ENCODE measurements at places on chromosomes 6 and 20.

- no peak for DNase-seq
These were observed 75.4 kb upstream of the LAMA2 start for GRCh38 chr6:128807577-128807976.

GRCh38 chr6:13527671-13528056 is 40.3 kb upstream of the GFOD1 start:
- no peak for DNase-seq

GRCh38 chr6:75317503-75318206 is 33.1 kb upstream of the TMEM30A start:
- no peak for DNase-seq

GRCh38 chr20:17569616-17570346 is at the start of gene DSTN:
Gene DSTN (plus strand): TSS chr20:17570075. CDS start chr20:17570209, 134 bp downstream.
- DNase-seq: peak; percentile 80

- DNase-seq: peak; percentile 55
These were observed 164.7 kb upstream of the PDE7B start for GRCh38 chr6:135686784-135687301.

DNA sequence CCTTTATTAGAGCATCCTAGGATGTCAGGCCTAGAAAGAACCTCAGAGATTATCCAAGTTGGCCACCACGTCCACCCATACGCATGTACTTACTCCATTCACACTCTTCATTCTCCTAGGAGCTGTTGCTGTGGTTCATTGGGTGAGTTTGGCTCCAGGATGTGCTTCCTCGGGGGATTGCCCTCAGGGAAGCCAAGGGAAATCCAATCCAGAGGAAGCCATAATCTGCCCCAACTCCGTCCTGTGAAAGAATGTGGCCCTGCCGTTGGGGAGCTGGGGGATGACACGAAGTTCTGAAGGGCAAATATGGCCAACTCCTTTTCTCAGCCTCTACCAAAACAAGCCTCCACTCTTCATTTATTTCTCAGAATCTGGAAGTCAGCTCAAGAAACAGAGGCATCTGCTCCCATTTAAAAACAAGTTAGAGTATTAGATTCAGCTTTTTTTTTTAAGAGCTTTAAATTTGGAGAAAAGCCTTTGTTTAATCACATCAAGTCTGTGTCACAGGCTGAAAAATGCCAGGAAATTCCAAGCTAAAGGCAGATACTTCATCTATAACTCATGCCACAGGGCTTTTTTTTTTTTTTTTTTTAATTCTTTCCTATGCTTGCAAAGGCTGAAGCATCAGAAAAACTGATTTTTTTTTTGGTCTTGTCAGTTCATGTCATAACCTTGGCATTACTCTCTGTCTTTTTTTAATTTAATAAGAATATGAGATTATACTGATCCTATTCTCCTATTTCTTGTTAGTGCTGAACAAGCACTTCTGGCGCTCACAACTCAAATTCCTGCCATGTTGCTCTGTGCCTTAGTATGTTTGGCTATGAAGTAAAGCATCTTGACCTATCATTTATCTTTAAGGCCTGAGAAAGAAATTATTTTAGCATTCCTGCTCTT is 480.9 kb upstream of the MARCKS start:
- DNase-seq: no peak

DNA sequence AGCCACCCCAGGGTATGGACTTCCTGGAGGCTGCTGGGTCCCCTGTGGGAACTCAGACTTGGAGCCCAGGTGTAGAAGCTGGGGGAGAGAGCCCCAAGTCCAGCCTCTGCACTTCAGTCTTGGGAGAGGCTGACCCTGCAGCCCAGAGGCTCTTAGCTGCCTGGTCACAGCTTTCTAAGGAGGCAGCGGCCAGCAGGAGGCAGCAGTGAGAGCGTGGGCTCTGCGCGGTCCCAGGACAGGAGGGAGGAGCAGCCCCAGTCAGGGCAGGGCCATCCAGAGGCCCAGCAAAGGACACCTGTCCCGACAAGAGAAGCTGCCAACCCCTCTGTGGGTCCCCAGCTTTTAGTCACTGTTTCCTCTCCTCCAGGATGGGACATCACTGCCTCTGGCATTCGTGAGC is 9.4 kb downstream of the TREML2 start:
- peak; percentile 51 for DNase-seq

- no peak for DNase-seq
These were observed 14.8 kb downstream of the PEDS1 start for GRCh38 chr20:50138479-50139393.

DNA sequence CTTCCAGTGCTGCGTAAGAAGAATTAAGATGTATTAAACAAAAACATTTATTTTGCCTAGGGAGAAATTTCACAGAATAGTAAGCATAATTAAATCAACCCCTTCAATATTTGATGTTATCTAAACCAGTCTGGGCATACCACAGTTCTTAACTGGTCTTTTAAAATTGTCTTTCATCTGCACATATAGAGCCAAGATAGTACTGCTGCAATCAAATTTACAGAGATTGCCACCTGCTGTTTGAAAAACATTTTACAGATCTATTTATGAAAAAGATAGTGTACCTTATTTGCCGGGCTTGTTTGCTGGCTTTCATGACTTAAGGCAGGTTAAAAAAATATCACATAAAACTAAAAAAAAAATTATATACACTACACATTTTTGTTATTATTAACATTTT is 323.2 kb downstream of the ADGRB3 start:
- DNase-seq: no peak

DNA sequence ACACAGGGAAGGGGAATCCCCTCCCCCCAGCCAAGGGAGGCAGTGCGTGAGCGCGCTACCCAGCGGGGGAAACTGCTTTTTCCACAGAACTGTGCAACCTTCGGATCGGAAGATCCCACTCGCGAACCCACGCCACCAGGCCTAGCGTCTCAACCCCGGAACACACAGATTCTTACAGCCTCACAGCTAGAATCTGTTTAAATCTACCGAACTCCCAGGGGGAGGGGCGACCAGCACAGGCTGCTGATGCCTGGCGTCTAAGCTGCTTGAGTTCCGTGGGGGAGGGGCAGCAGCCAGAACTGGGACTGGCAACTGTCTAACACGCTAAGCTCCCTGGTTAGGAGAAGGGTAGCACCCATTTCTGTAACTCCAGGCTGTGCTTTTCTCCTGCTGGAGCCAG is 217.3 kb upstream of the TENT5A start:
- no peak for DNase-seq

DNA sequence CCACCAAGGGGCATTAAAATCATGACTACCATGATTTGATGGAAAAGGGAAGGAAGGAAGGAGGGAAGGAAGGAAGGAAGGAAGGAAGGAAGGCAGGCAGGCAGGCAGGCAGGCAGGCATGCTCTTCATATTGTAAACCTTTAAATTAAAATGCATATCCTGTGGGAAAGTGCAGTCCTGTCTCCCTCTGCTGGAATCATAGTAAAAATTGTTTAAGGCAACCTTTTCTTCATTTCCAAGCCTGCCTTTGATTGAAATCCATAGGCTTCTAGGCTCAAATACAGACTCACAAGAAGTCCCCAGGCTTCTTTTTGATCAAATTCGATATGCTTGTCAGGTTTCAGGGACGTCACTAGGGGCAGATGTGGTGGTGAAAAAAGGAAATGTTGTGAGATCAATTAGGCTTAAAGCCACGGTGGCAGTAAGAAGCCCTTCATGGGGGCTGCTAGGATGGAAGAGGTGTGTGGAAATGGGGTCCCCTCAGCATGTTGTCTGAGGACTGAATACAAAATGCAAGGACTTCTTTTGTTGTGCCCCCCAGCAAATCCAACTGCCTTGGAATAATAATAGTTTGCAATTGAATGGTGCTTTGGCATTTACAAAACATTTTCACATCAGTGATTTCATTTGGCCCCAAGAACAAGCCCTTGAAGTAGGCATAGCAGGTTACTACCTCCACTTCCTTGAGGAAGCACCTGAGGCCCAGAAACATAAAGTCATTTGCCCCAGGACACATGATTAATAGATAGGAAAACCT is 25.6 kb upstream of the GABRR1 start:
- no peak for DNase-seq

DNA sequence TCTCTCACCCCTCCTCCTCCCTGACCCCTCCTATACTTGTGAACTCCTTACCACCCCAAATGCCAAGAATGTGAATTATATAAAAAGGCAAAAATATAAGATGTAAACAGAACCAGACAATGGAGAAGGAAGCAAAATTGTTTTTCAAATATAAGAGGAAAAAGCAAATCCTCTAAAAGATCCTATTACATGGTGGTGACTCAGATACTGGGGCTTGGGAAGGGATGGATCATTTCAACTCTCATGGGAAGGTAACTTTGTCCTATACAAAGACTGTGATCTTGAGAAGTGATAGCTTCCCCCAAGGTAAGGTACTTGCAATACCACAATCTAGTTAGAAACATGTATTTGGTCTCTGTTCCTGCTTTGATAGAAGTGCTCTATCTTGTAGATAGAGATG is 24.6 kb upstream of the TNFRSF21 start:
- DNase-seq: no peak

DNA sequence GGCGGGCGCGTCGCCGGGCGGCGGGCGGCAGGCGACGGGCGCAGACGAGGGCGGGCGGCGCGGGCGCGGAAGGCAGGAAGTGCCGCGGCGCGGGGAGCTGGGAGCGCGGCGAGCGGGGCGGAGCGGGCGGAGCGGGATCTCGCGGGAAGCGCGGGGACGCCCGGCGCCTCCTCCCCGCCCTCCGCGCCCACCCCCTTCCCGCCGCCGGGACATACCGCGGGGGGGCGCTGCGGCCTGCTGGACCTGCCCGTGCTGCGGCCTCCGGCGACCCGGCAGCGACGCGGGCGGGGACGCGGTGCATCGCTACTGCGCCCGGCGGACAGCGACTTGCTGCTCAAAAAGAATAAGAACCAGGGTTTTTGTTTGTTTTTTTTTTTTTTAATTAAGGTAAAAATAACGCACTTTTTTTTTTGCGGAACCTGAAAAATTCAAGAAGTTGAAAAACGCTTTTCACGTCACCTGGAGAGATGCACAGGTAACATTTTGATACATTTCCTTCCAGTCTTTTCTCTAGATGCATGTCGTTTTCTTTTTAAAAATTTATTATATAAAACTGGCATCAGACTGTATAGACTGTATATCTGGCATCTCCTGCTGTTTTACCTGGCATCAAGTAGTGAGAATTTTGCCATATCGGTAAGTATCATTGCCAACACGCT is at the start of gene CENPB:
Gene CENPB (minus strand): TSS at position 76 of the 659 bp plus-strand sequence. CDS start 257 bp downstream, outside the sequence.
- peak; percentile 79 for DNase-seq

DNA sequence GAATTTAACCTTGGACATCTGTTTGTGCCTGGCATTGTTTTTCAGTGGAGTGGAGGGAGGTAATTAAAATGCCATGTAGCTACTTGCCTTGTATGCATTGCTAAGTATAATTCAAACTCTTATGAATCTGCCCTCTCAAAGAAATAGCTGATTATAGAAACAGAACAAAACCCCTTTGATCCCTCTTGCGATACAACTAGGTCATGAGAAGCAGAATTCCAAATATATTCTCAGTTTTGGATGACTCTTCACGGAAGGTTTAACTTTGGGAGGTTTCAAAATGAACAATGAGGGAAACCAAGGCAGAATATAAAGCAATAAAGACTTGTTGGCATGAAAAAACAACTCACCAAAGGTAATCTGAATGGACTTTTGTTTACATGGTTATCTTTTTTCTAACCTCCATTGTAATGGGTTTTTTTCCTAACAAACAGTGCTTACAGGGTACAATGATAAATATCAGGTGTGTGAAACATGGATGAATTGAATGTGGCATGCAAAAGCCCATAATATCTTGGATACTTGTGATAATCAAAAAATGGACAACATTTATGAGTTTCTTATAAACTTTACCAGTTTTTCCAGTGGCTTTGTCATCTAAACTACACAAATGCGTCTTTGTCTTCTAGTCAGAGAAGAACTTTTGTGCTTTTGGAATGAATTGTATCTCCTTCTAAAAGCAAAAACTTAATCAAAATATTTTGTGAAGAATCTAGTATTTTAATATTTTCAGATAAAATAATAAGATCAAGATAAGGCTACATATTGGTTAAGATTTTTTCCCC is 15.7 kb upstream of the HEY2 start:
- no peak for DNase-seq

- no peak for DNase-seq
These were observed 3.0 kb downstream of the TCEA2 start for GRCh38 chr20:64065974-64066343.

DNA sequence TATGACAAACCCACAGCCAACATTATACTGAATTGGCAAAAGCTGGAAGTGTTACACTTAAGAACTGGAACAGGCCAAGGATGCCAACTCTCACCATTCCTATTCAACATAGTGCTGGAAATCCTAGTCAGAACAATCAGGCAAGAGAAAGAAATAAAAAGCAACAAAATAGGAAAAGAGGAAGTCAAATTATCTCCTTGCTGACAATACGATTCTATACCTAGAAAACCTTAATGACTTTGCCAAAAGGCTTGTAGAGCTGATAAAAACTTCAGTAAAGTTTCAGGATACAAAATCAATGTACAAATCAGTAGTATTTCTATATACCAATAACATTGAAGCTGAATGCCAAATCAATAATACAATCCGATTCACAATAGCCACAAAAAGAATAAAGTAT is 32.4 kb downstream of the OR5V1 start:
- DNase-seq: no peak

- peak; percentile 69 for DNase-seq
These were observed 2.6 kb upstream of the SIRPB1 start for GRCh38 chr20:1622450-1622849.

DNA sequence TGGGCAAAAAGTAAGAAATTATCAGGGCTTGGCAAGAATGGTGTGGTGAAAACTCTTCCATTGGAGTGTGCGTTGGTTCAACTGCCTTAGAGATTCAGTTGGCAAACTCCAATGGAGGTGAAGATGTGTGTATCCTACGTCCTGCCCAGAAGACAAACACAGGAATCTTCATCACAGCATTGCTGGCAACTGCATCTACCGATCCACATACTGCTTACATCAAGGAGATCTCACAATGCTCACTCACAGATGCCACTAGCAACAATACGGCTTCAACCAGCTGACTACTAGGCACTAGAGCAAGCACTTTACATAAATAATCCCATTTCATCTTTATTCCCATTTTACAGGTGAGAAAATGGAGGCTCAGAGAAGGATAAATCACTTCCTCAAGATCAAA is 10.0 kb upstream of the SPO11 start:
- DNase-seq: no peak

GRCh38 chr6:14638906-14639761 is 521.6 kb downstream of the CD83 start:
- DNase-seq: no peak

GRCh38 chr6:2765896-2766766 is 938 bp downstream of the WRNIP1 start:
- peak; percentile 44 for DNase-seq

Measured in HL-60 (cell line).